ENCODE measurements at places on chromosomes 2 and 18.
A peak's percentile ranks its signal among the peaks of the same experiment; 100 is the strongest.

- no peak for DNase-seq
Measured at GRCh38 chr18:48676346-48676745, 137.5 kb downstream of the CTIF start.

DNA sequence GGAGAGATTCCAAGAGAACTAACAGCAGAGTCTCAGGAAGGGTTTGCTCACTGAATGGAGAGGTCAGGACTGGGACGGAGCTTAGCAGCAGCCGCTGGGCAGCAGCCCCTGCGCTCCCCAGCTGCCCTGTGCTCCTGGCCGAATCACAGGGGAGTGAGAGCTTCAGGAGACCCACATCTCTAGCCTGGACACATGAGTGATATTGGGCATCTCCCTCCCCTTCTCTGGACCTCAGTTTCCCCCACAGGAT, 511 bp downstream of the MATN3 start:
- DNase-seq, result no peak

- DNase-seq, result no peak
Measured at GRCh38 chr2:222709191-222709891, 37.9 kb downstream of the MOGAT1 start.

- no peak for DNase-seq
Measured at GRCh38 chr2:122683018-122683417, 927.6 kb downstream of the TSN start.

DNA sequence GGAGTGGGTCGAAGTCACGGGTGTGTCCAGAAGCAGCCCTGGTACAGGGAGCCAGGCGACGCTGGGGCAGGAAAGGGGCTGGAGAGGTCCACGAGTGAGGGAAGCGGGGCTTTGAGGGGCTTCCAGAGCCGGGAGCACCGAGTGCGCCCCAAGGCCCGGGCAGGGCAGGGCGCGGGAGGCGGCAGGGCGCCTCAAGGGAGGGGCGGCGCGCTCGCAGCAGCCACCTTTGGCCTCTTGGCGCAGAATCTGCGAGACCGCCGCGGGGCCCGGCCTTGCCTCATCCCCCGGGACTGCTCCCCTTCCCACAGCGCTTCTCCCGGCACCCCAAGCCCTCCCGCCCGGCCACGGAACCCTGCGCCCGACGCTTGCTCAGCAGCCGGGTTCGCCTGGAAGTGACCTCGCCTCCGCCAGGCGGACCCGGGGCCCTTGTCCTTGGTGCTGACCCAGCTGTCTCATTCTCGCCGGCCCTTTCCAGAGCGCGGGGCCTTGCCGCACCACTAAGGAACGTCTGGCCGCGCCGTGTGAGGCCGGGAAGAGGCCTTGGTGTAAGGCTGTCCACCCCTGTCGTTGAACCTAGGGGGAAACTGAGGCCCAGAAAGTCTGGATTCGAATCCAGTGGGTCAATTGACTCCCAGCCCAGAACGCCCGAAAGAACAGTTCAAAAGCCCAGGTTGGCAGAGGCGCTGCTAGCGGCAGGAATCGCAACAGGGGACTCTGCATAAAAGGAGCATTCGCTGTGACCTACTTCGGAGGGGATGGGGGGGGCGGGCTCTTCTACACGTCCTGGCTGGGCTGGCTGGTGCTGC, 584 bp upstream of the DNER start:
- DNase-seq, result peak; percentile 22

Data from stimulated activated CD4-positive, alpha-beta T cell treated with anti-CD3 and anti-CD28 coated beads, Interleukin-12 subunit alpha, Interleukin-12 subunit beta, amount 100 ng/mL, for 4 hours (primary cell).